ENCODE measurements at places on chromosomes 16 and 17.

GRCh38 chr17:63190821-63191370 lies 224.9 kb downstream of the TANC2 start:
- DNase-seq: no peak

- peak; percentile 61 for DNase-seq
Observed at GRCh38 chr16:4505356-4506147, 29.4 kb downstream of the HMOX2 start.

DNA sequence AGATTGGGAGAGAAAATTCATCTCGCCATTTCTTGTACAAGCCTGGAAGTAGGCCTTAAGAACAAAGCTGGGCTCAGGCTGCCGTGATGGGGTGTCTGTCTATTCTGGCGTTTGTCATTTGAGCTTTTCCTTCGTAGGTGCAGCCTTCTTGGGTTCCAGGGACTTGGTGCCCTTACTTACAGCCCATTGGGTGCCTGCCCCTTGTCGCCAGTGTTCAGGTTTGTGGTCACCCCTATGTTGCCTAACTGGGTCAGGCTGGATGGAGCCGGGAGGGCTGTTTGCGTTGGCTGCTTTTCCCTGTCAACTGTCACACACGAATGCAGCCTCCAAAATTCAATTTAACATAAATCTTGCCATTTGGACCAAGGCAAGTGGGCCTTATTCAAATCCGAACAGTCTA lies 23.7 kb upstream of the MED9 start:
- DNase-seq: no peak

DNA sequence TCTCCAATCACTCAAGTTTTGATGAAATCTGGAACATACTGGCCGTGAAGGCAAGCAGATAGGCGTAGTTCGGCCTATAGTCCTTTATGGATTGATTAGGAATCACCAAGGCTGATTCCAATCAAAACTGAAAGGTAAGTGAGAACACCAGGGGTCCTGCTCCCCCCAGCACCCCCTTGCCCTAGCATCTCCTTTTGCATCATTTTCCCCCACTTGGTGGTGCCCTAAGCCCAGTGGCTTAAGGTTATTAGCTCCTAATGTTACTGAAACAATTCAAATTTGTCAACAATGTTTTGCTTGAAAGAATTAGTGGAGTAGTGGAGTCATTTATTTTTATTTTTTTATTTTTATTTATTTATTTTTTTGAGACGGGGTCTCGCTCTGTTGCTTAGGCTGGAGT lies 4.9 kb downstream of the SLFN14 start:
- DNase-seq: no peak

DNA sequence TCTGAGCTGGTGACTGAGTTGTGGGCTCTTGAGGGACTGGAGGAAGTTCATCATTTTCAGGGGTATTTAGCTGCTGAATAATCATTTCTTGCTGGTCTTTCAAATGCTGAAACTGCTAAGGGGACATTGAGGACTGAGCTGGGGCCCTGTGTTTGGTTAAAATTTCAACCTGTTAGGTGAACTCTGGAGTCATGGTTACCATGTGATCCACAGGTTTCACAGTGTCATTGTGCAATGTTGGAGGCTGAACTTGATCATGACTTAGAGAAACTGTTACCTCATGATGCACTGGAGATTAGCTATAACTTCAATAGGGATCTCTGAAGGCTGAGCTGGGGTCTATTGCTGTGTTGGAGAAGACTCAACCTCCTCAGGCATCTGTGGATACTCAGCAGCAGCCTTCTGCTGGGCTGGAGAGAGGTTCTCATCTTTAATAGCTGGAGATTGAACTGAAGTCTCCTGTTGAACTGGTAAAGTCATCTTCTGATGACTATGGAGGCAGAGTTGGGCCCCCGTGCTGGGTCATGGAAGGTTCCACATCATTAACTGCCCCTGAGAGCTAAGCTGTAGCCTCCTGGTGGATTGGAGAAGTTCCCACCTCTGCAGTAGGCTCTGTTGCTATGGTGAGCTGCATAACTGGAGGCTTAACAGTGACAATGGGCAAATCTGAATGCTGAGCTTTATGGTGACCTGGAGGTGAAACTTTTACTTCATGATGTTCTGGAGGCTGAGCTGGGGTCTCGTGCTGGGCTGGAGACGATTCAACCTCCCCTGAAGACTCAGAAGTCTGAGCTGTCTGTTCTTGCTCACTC lies 15.2 kb downstream of the RDM1 start:
- DNase-seq: no peak

GRCh38 chr16:85457366-85457765 lies 155.8 kb upstream of the GSE1 start:
- no peak for DNase-seq

GRCh38 chr16:84763629-84764028 lies 56.2 kb upstream of the CRISPLD2 start:
- DNase-seq: no peak

GRCh38 chr17:80421381-80422090 lies 6.6 kb downstream of the ENDOV start:
- DNase-seq: no peak

DNA sequence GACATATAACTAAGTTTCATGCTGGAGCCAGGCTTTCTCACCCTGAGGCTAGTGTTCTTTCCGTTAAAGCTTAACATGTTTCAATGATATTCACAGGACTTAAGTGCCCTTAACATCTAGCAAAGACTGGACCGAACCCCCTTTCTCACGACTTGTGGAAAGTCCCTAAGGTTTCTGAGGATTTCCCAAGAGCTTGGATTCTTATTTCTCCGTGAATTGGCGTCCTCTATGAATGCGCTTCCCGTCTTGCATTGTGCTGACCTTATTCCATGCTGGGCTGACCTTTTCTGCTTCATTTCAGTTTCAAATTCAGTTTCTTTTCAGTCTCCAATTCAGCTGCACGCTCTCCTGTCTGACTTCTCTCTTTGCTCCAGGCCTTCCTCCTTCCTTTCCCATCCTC lies 206.4 kb downstream of the HS3ST3A1 start:
- no peak for DNase-seq

DNA sequence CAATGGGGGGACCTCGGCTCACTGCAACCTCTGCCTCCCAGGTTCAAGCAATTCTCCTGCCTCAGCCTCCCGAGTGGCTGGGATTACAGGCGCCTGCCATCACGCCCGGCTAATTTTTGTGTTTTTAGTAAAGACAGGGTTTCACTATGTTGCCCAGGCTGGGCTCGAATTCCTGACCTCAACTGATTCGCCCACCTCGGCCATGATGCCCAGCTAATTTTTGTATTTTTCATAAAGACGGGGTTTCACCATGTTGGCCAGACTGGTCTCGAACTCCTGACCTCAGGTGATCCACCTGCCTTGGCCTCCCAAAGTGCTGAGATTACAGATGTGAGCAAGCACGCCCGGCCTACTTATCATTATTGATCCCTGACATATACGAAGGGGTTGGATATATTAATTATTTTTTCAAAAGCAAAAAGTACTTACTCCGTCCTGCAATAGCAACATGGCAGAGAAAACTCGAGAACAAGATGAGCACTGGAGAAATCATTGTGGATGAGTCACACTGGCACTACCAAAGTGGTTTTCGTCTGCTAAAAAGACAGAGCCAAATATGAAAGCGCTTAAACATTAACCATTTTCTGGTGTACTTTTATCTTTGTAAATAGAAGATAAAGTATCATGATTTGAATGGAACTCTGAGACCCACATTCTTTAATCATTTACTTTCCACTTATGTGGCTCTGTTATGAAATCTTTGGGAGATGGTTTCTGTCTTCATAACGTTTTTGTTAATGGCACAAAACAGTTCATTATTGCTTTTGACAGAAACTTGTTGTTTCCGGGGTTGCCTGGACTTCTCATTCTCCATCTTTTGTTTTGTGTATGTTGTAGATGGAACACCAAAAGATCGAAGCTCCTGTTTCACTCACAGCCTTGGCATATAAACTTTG lies at the start of gene APOH:
Gene APOH, minus strand, starts transcription at position 529 of the 896 bp plus-strand sequence. Its CDS starts 36 bp downstream, at position 493.
- no peak for DNase-seq

DNA sequence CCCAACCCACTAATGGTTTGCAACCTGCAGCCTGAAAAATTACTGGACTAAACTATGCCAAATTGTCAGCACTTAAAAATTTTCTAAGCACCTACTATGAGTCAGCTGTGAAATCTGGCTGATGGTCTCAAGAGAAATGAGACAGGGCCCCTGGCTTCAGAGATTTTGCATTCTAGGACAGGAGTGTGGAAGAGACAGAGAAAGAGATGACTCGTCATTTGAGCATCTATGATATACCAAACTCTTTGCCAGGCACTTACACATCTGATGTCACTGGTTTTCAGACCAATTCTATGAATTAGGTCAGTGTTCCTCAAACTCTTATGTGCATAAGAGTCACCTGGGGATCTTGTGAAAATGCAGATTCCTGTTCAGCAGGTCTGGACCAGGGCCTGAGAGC lies 44.4 kb downstream of the CLEC19A start:
- no peak for DNase-seq

- no peak for DNase-seq
Observed at GRCh38 chr16:29812754-29813643, 1.0 kb downstream of the PRRT2 start.

DNA sequence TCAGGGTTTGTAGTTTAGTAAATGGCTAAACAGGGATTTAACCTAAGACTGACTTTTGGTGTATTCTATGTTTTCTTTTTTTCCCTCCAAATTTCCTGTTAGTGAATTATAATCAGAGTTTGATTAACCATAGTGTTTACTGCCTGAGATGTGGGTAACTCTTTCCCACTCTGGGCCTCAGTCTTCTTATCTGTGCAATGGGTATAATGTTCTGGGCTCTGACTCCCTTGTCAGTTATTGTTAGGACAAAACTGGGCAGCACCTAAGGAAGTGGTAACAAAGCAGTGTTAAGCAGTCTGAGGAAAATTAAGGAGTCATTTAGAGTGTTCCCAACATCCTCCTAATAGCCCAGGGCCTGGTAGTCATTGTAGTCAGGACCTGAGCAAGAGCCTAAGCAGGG lies 206.4 kb upstream of the N4BP1 start:
- DNase-seq: no peak

GRCh38 chr16:60636117-60636516 lies 1400.1 kb downstream of the CDH8 start:
- DNase-seq: no peak

DNA sequence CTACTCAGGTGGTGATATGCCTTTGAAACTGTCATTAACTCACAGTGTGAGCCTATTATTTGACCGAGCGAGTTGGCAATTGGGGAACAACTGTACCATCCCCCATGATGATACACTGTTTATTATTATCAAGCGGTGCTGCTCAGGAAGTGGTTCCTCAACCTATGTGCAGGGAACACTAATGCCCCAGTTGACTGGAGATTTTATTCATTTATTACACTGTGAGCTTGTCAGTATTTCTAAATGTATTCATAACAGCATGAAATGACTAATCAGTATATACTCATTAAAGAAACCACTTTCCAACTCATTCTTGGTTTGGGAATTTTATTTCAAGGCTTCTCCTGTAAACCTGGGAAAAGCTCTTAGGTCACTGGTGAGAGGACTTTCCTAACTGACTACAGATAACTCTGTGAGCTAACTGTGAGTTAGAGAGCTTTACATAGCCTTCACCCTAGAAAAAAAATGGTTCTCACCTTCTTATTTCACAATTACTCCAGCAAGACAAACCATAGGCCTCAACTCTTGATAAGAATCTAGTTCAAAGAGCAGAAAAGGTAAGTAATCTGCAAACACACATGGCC lies 42.4 kb downstream of the NXPH3 start:
- no peak for DNase-seq

DNA sequence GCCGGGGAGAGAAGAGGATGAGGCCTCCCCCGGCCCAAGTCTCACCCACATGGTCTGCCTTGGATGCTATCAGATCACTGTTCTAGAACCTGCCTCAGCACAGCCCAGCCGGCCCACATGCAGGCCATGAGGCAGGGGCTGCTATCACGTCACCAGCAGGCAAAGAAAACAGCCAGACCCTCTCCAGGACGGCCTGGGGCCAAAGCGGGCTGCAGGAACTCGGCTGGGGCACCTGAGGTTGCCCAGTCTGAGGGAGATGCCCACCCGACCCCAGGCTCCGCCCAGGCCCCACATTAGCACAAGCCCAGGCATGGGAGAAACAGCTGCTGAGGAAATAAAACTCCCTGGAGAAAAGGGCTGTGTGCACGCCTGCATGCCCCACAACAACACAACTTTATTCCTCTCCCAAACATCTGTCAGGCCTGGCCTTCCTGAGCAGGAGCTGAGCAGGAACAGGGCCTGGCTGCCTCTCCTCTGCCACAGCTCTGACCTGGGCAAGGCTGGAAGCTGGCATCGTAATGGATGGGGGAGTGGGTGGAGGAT lies 6.7 kb upstream of the SMIM5 start:
- no peak for DNase-seq

DNA sequence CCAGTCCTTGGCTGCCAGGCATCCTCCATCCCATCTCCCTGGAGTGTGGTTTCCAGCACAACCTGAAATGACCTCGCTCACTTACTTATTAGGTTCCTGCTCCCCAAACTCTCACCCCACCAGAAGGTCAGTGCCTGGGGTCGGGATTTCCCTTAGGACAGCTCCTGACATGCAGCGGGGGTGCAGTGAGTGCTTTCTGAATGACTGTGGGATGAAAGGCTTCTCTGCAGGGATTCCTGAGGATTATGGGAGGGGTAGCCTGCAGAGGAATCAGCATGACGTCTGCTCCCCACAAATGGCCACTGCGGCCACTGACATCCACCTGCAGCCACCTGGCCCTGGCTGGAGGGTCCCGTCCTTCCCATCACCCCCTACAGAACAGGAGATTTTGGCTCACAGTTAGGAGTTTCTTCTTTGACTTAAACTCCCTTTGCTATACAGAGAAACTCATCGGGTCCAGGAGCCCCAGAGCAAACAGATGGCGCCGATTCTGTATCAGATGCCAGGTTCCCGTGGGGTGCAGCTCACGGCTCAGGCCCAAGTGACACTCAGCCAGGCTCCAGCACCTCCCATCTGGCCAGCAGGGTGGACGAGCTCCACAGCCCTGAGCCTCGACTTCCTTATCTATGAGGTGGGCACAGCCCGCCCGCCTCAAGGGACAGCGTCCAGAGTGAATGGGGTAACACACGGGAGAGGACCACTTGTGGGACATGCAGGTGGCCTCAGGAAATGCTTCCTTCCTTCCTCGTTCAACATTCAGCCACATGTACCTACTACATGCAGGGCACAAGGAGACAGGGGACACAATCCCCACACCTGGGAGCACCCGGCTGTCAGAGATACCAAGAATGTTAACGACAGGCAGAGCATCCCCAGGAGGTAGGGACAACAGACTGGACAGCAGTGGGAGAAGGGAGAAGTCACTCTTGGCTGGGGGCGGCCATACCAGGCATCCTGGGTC lies 69.8 kb downstream of the RMI2 start:
- DNase-seq: no peak

DNA sequence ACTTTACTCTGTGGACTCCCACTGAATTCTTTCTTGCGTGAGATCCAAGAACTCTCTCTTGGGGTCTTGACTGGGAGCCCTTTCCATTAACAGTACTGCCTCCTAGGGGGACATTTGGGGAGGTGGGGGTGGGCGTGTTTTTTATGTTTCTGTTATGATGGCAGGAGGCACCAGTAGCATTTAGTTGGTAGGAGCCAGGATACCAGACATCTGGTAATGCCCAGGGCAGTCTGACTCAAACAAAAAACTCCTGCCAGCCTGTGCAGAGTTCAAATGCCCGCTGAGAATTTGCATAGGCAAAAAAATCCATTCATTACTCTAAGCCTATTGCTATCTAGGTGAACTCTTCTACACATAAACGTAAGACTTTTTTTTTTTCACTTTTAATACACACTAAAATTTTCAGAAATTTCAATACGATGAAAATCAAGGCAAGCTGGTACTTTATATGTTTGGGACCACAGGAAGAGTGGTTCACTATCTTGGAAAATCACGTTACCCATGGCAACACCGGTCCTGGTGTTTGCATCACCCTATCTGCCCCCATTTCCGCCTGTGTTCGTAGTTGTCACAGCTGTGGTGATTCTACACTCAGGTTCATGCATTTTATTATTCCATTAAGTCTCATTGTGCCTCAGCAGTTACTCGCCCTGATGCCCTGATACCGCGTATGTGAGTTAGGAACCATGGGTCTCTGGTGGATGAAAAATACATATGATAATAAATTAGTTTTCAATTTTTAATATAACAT lies 121.1 kb upstream of the XYLT1 start:
- no peak for DNase-seq
